ENCODE measurements at places on chromosomes 7 and 10.

- DNase-seq, result no peak
Observed at GRCh38 chr10:116300542-116300941, 23.7 kb upstream of the CCDC172 start.

DNA sequence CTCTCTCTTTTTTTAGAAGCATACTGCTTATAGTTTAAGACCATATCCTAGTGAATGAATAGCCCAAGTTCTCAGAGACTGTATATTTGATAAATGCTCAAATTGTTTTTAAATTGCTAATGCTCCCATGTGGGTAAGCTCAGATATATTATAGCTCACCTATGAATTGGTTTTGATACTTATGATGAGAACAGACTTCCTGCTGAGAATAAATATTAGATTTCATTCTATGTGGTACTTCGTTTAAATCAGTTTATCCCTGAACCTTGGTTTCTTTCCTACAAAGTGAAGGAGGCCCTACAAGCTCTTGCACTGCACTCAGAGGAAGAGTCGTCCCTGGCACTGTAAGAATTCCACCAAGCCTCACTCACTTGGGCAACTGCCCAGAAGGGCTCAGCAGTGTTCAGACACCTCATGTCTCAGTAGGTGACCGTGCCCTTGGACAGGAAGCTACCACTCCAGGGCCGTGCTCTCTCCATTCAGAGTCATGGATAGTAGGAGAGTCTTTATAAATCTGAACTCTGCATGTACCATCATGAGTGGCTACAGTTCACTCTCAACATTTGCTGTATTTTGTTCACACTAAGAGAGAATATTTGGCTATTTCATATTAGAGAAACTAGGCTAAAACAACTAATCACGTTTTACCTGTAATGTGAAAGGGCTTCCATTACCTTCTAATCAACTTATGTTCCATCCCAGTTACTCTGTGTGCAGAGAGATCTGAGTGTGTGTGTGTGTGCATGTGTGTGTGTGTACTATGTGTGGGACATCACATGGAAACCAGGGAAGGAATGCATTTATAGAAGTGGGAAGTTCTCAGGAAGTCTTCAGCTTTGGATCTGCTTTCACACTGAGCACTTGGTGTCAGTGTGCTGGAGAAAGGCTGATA, 93.8 kb downstream of the PTPRE start:
- no peak for DNase-seq

- no peak for DNase-seq
Observed at GRCh38 chr7:39911167-39911566, 38.9 kb upstream of the CDK13 start.

- no peak for DNase-seq
Observed at GRCh38 chr7:133059263-133059662, 22.6 kb downstream of the CHCHD3 start.

- DNase-seq, result no peak
Observed at GRCh38 chr10:13425397-13425796, 77.3 kb upstream of the SEPHS1 start.

DNA sequence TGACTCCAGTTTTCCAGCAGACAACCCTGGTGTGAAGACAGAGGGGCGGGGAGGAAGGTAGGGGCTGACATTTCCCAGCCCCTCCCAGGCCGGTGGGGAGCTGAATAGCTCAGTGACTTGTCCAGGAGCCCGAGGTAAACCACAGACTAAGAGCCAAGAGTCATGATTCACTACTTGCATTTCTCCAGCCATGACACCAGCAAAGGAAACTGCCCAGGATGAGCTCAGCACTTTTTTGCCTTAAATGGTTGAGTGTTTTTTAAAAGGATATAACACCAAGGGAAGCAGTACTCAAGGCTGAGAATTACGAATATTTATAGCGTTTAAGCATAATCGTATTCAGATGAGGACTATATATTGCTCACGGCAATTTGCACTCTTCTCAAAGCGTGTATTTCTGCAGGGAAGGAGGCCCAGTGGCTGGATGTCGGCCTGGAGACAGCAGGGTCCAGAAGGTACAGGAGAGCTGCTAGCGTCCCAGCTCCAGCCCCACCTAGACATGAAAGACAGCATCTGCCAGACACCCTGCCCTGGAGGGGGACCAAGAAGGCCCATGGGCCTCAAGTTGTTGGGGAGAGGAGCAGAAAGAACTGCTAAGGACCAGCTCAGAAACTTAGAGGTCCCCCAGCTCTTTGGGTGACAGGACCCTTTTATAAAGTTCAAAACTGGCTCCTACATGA, 141.4 kb downstream of the GRID1 start:
- no peak for DNase-seq

- DNase-seq, result no peak
Observed at GRCh38 chr10:15821046-15821683, 39.1 kb downstream of the MINDY3 start.

- no peak for DNase-seq
Observed at GRCh38 chr7:12684733-12685132, 2.7 kb upstream of the ARL4A start.

DNA sequence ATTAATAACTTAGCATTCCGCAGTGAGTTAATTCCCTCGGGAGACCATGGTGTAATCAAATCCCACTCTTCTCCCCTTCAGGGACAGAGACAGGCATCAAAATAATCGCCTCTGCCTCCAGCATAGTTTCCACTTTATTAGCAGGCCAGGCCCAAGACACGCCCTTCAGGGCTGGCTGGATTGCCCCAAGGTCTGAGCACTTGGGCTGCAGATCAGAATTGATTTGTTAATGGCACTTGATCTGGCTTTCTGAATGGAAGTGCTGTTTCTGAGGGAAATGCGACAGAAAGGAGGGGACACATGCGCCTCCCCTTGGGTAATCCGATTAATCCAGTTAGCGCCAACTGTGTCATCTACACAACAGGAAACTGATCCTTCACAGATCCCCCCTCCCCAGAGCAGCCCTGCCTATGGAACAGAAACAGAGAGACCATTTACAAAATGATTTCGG, 15.6 kb downstream of the CHAT start:
- no peak for DNase-seq

GRCh38 chr7:46143949-46144917, 223.2 kb upstream of the IGFBP3 start:
- no peak for DNase-seq

DNA sequence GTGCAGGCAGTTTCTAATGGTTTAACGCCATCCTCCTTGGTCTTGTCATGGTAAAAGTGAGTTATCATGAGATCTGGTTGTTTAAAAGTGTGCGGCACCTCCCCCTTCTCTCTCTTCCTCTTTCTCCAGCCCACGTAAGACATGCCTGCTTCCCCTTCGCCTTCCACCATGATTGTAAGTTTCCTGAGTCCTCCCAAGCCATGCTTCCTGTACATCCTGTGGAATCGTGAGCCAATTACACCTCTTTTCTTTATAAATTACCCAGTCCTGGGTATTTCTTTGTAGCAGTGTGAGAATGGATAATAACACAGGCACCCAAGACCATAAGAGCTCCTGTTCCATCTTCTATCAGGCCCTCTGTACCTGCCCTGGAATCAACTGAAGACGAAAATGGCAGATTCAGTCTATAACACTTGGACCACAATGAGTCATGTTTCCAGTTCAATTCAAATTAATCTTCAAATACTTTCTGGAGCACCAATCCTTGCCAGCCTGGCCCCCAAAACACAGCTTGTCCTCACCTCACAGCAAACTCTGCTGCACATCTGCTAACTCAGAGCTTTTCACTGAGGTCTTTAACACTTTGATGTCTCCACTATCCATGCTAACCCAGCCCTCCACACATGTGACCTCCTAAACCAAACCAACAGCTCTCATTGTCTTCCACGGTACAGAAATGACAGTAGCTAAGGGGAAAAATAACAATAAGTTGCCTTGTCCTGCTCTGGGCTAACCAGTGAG, 73.2 kb downstream of the SFMBT2 start:
- no peak for DNase-seq

DNA sequence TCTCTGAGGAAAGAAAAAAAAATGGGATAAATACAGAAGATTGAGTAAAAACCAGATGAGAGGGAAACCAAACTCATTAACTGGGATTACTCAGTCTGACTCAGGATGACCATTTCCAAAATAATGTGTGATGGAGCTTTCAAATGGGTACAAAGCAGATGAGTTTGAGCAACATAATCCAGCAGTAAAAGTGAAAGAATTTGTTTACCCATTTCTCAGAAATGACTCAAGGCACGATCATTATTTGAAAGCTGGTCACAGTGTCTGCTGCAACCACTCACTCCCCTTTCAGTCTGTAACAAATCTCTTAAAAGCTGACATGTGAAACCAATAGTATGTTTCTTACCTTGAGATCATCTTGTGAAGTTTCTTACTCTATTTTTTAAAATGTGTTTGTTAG, 104.7 kb upstream of the KLF14 start:
- no peak for DNase-seq

DNA sequence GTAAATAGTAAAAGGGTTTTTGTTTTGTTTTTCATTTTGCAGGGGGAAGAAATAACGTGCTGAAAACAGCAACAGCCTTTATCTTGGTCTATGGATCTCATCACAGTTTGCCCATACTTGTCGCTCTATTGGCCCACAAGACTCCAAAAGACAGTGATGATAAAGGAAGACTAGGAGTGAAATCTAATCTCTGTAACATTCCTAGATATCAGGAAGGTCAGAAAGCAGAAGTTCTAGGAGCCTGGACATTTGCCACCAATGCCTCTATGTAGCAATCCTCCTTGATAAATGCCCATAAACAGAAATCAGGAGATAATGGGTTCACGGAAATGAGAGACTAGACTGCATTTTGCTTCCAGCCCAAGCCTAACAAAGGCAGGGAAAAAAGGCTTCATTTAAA, 8.9 kb downstream of the CUBN start:
- no peak for DNase-seq

- DNase-seq, result peak; percentile 60
Observed at GRCh38 chr10:77799352-77799751, 127.2 kb downstream of the DLG5 start.

- no peak for DNase-seq
Observed at GRCh38 chr10:14124941-14125340, 205.8 kb downstream of the FRMD4A start.

- DNase-seq, result no peak
Observed at GRCh38 chr10:91552274-91553095, 80.4 kb downstream of the PPP1R3C start.

DNA sequence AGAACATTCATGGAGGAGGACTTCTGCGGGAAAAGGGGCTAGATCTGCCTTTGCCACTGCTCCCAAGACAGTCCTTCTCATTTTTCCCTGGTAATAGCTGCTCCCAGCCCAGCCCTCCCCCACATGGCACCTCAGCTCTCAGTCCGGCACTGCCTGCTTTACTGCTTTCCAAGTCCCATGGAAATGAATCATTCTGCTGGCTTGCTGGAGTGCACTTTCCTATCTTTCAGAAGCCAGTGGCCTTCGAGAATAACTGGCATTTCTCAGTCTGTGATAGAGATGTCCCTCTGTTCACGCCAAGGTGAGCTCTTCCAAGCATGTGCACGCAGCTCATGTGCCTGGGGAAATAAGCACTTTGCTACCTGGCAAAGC, 61.4 kb downstream of the SYPL1 start:
- no peak for DNase-seq

GRCh38 chr10:52092390-52092789, 221.7 kb upstream of the DKK1 start:
- no peak for DNase-seq

GRCh38 chr10:34775044-34775637, 40.0 kb downstream of the PARD3 start:
- no peak for DNase-seq

DNA sequence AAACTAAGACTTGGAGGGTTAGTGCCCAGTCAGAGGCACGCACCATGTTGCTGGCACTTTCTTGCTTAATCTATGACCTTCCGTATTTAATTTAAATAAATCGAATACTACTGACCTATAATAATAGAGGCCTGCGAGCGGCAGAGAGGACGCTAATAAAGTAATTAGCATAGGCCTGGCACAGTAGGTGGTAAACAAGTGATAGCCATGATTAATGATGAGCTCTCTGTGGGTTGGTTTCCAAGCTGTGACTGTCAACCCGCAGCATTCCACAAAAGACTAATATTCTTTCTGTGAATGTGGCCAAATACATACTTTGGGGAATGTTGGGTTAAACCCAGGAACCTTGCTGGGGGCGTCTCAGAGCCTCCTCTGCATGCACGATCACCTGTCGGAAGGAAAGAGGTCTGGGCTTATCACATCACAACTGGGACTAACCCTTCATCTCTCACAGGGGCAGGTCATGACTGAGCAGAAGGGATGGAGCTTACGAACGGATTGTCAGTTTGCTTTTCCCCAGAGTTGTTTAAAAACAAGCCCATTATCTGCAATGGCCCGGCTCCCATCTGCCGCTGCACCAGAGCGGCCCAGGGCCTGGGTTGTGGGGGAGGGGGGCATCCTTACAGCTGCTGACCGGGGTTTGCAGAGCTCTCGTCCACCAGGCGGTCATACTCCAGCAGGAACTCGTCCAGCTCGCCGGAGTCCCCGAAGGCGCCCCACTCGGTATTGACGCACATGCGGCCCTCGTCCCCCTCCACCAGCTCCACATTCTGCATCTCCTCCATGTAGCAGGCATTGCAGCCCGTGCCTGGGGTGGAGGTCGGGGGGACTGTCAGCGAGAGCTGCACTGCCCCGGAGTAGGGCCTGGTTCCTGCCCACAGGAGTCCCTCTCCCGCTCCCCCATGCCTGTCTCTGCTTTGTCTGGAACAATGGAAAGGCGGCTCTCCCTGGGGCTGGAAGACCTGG, 6.2 kb upstream of the MYL7 start:
- DNase-seq, result no peak

GRCh38 chr10:48472501-48473069, 132.3 kb downstream of the ARHGAP22 start:
- DNase-seq, result no peak

- no peak for DNase-seq
Observed at GRCh38 chr7:1567049-1567771, 2.6 kb downstream of the PSMG3 start.

- DNase-seq, result no peak
Observed at GRCh38 chr7:88647825-88648224, 111.7 kb upstream of the ZNF804B start.

DNA sequence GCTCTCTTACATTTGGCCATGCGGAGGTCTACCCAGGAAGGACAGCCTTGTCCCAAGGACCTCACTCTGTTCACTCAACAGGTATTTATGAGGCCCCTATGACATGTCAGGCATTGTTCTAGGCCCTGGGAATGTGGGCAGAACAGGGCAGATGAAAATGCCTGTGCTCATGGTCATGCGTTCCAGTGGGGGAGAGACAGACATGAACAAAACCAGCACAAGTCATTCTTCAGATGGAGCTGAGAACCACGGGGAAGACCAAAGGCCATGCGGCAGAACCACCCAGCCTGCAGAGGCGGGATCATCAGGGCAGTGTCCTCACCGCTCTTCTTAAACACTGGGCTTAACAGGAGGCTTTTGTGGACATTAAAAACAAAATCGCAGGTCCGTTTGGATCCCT, 636.1 kb downstream of the SDK1 start:
- DNase-seq, result no peak

GRCh38 chr7:25901658-25902057, 250.3 kb upstream of the NFE2L3 start:
- DNase-seq, result no peak

GRCh38 chr7:101112233-101112632, 14.7 kb upstream of the SERPINE1 start:
- no peak for DNase-seq

- no peak for DNase-seq
Observed at GRCh38 chr7:156050636-156051569, 238.6 kb upstream of the SHH start.

- no peak for DNase-seq
Observed at GRCh38 chr7:45192621-45193041, 35.0 kb downstream of the RAMP3 start.

GRCh38 chr7:99393355-99394187, 14.8 kb downstream of the PDAP1 start:
- no peak for DNase-seq

- no peak for DNase-seq
Observed at GRCh38 chr7:24656608-24657007, 83.4 kb downstream of the PALS2 start.
